ENCODE measurements at places on chromosomes 16 and 17.

- no peak for DNase-seq
These were observed 4.0 kb downstream of the ZNF598 start for GRCh38 chr16:2005646-2006045.

GRCh38 chr16:75247249-75247648 is 4.2 kb downstream of the BCAR1 start:
- no peak for DNase-seq

DNA sequence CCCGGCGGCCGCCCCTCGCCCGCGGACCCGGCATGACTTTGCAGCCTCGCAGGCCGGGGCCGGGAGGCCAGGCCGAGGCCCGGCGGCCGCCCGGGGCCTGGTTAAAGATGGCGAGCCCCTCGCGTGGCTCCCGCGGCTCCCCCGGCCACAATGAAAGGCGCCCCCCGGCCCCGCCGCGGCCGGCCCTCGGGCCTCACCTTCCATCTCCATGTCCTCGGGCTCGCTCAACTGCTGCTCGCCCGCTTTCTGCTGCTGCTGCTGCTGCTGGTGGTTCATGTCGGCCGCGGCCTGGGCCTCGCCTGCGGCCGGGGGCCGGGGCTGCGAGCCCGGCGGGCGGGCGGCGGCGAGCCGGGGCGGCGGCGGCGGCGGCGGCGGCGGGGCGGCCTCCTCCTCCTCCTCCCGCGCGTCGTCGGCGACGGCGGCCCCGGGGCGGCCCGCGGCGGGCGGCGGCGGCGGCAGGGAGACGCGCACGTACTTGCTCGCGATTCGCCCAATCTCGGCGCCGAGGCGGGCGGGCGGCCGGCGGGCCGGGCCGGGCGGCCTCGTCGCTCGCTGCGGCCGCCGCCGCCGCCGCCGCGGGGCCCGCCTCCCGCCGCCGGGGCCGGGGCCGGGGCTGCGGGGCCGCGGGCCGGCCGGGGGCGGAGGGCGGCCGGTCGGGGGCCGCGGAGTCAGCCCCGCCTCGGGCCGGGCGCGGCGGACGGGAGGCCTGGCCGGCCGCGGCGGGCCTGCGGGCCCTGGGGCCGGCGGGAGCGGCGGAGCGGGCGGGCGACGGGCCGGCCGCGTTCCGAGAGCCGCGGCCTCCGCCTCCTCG is 491 bp downstream of the USP7 start:
- DNase-seq = no peak

DNA sequence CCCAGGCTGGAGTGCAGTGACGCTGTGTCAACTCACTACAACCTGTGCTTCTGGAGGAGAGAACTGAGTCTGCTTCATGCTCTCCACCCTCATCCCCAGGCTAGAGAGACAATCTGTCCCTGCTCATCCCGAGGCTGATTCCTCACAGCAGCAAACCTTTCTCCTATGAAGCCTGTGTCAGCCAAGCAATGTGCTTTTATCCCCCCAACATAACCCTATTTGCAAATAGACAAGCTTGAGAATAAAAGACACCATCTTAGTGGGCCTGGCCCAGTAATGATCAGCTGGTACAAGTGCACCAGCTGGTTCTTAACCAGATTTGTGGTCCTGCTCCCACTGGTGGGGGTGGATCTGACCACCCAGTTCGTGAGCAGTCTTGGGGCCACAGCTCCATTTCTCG is 322.8 kb downstream of the CPPED1 start:
- no peak for DNase-seq

- no peak for DNase-seq
These were observed 37.3 kb downstream of the MYO15A start for GRCh38 chr17:18145811-18146210.

DNA sequence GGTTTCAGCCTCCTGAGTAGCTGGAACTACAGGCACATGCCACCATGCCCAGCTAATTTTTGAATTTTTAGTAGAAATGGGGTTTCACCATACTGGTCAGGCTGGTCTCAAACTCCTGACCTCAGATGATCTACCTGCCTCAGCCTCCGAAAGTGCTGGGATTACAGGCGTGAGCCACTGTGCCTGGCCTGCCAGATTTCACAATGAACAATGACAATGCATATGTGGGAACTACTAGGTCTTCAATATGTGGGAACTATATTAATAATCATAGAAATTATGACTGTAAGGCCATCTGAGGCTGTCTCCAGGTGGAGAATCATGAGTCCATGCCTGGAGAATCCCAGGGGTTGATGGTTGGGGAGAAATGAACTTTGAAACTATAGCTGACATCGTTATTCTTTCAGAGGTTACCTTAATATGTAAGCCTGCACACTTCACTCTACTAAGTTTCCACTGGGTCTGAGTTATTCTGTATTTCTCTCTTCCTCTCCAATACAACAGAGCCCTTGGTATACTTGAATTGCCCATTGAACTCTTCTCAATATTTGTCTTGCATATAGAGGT is 7.2 kb upstream of the DRC7 start:
- no peak for DNase-seq

GRCh38 chr17:73187203-73187769 is 5.6 kb upstream of the COG1 start:
- DNase-seq = no peak

- peak; percentile 90 for DNase-seq
These were observed 1.5 kb downstream of the HCFC1R1 start for GRCh38 chr16:3022208-3022683.

GRCh38 chr17:63069245-63069644 is 103.2 kb downstream of the TANC2 start:
- DNase-seq = no peak

GRCh38 chr17:50055426-50056216 is at the start of gene ITGA3:
ITGA3 (plus strand) TSS chr17:50056110; CDS start chr17:50056440, 330 bp downstream.
- peak; percentile 59 for DNase-seq

- DNase-seq = no peak
These were observed 188.4 kb upstream of the TBX2 start for GRCh38 chr17:61211236-61211635.

DNA sequence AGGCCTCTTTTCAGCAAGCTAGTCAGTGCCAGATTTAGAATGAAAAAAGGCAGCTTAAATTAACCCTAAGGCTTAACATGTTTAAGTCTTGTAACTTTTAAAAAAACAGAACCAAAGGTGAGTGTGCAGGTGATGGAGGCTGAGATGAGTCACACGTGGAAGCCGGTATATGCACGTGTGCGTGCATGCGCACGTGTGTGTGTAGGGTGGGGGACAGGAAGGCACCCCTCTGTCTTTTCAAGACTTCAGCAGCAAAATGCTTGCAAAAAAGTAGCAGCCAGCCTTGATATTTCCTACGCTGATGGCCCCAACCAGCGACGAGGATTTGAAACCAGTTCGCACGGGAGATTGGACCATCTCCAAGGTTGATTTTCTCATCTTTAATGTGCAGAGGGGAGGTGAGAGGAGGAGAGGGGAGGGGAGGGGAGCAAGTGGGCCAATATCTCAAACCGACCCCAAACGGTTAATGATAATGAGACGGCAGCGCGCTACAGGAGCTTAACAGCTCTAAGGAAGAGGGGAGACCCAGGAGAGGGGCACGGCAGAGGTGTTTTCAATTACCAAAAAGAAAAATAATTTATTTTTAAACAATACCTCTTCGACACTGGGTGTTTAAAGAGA is 154.7 kb downstream of the ZNF423 start:
- DNase-seq = no peak

DNA sequence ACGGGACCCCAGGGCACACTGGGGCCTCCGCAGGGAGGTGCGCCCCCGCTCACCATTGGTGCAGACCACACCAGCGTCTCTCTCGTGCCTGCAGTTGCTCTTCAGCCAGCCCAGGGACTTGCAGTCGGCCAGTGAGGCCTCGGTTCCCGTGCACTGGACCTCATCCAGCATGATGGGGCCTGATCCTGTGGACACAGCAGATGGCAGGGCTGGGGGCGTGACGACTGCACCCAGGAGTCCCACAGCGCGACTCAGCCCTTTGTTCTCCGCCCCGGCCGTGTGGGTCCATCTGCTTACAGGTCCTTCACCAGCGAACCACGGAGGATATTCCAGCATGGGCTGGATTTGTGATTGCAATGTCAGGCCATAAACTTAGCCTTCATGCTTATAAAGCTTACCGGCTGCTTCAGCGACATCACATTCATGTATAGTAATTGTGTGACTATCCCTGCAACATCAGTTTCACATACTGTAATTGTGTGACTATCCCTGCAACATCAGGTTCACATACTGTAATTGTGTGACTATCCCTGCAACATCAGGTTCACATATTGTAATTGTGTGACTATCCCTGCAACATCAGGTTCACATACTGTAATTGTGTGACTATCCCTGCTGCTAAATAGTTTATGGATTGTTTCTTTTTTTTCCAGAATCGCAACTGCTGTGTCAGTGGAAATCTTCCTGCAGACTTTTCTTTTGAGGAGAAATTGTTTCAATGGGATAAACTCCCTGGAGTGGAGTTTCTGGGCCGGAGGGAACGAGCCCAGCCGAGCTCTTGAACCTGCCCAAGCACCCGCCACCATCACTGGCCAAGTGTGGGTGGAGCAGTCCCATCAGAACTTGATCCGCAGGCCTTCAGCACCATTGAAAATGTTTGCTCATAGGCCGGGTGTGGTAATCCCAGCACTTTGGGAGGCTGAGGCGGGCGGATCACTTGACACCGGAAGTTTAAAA is 4.8 kb downstream of the LGALS3BP start:
- no peak for DNase-seq

- no peak for DNase-seq
These were observed 42.2 kb downstream of the ATP2C2 start for GRCh38 chr16:84410361-84411138.

- DNase-seq = no peak
These were observed 40.1 kb downstream of the OMG start for GRCh38 chr17:31256936-31257335.

DNA sequence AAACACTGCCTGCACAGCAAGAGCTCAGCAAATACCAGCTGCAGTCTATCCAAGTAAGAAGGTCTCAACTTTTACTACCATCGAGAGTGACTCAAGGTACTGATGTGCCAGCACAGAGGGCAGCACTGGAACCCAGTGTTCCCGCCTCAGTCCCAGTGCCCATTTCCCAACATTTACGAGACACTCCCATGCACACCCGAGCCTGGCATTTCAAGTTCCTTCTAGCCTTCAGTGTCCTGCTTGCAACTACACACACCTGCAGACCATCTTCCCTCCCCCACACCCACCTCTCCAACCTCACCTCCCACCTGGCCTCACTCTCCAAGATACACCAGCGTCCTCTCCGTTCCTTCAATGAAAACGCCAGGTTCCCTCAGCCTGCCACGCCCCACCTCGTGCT is 3.2 kb downstream of the KLHDC4 start:
- no peak for DNase-seq

GRCh38 chr17:50345432-50346312 is at the start of gene XYLT2:
XYLT2 (plus strand) TSS chr17:50346126; CDS start chr17:50346141, 15 bp downstream.
- peak; percentile 84 for DNase-seq
